Endothelial cell of umbilical vein (primary cell): ENCODE measurements at places on chromosomes 11 and 22. TPM values are rescaled to one million over a fixed set of nuclear protein-coding genes. Genes with fewer than 3 reads are reported as not detected.

- DNase-seq, result peak; percentile 95
Measured at GRCh38 chr11:12079726-12080556, 30.4 kb upstream of the MICAL2 start.

DNA sequence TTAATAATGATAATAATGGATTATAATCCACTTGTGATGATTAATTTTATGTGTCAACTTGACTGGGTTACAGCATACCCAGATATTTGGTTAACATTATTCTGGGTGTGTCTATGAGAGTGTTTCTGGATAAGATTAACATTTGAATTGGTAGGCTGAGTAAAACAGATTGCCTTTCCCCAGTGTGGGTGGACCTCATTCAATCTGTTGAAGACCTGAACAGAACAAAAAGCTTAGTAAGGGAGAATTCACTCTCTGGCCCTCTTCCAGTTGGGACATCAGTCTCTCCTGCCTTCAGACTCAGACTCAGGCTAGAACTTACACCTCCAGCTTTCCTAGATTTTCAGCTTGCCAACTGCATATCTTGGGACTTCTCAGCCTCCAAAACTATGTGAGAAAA is 37.3 kb upstream of the RRAS2 start:
- no peak for DNase-seq

LMO1 gene
- not detected in 2 replicates for total RNA-seq

DNA sequence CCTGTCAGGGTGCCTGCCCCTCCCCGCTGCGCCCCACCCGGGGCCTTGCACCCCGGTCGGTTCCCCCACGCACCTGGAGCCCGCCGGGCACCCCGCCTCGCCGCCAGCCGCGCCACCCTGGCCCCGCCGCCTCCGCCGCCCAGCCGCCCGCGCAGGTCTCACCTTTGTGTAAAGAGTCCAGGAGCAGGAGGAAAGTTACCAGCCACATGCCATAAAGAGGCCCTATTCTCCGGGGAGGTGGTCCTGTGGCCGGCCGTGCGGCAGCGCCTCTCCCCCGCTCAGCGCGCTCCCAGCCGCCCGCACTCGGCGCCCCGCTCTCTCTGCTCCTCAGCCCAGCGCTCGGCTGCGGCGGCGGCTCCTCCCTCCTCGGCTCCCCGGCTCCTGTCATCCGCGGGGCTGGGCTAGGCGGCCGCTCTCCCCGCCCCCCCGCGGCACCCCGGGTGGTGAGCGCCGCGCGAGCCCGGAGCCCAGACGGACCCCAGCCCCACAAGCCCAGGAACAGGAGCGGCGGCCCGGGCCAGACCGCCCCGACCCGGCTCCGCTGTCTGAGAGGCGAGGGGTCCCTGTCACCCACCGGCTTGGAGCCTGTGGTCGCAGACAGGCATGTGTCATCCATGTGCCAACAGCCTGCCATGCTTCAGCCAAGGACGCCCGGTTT is at the start of gene DSCAML1:
TSS of gene DSCAML1 (minus strand) at position 345 of the 658 bp plus-strand sequence. CDS start at position 208, 137 bp downstream.
- no peak for DNase-seq
